ENCODE measurements at places on chromosomes 12 and 14.

DNA sequence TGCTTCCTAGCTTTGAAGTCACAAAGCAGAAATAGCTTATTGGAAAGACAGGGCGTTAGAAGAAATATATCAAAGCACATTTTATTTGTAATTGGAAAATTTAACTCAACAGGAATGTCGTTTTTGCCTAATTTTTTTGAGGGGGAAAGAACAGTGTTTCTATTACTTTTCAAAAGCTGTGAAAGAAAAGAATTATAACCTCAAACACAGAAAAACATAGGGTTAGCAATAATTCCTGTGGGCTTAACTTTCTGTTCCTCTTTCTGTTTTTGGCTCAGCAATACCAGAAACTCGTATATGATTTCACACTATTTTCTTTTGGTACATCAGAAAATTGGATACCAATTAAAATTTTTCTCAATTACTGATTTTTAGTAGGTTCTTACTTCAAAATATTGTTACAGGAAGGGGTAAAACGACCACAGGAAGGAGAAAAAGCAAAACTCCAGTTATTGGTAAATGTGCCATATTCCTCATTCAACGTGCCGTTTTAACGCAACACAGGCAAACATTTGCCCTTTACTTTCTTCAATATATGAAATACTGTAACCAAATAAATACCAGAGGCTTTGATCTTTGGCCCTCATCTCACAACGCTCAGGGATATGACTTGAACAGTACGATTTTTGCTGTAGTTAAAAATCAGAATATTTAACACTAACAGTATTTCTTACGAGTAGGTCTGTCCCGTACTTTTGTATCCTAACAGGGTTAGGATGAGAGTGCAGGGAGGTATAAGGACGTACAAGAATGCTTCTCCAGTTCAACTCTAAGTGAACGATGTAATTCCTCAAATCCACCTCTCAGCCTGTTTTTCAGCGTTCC is 1.3 kb upstream of the RNU6-7 start:
- no peak for DNase-seq

GRCh38 chr12:68483592-68484383 is 126.9 kb upstream of the RAP1B start:
- no peak for DNase-seq

GRCh38 chr14:67461341-67461985 is 27.1 kb downstream of the TMEM229B start:
- DNase-seq, result no peak

DNA sequence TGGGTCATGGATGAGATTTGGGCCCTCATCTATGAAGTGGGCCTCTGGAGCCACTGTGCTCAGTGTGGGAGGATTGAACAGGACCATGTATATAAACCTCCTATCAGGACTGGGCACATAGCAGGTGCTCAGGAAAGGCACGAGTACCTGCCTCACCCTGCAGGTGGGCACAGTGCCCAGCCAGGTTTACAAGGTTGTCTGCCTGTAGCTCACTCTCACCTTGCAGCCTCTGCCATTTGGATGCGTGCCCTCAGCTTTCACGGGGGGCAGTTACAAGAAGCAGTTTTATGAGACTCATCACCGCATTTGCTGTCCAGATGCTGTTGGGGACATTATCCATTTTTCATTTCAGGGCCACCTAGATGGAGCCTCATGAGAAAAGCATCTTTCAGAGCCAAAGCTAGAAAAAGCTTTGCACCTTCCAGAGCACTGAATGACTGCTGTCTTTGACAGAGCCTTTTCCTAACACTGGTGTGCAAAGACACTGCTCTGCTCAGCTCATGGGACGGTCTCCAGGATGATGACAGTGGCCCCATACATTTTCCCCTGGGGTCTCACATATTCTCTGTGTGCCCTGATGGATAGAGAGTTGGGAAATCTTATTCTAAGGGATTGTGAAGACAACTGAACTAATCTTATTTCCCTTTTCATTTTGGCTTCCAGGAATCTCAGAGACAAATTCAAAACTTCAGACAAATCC is 327.5 kb upstream of the RTL1 start:
- no peak for DNase-seq
